ENCODE measurements at places on chromosomes 7 and 10. TPM values are rescaled to one million over a fixed set of nuclear protein-coding genes. Genes with fewer than 3 reads are reported as not detected.

CEP55 gene
- total RNA-seq, result 96.4 TPM

ERV3-1 gene
- 23.1 TPM for total RNA-seq

- no peak for DNase-seq
Observed at GRCh38 chr10:108957681-108958080, 965.6 kb downstream of the XPNPEP1 start.

LRRN3 gene
- 0.15 TPM for total RNA-seq

RABGEF1 gene
- total RNA-seq, result 27.3 TPM

TLX1 gene
- 0.13 TPM for total RNA-seq

MYOF gene
- 376 TPM for total RNA-seq

GRCh38 chr7:48090095-48090805 lies 1.2 kb downstream of the UPP1 start:
- DNase-seq, result no peak

SFRP5 gene
- total RNA-seq, result 0.64 TPM

CUBN gene
- total RNA-seq, result 1.3 TPM

DNA sequence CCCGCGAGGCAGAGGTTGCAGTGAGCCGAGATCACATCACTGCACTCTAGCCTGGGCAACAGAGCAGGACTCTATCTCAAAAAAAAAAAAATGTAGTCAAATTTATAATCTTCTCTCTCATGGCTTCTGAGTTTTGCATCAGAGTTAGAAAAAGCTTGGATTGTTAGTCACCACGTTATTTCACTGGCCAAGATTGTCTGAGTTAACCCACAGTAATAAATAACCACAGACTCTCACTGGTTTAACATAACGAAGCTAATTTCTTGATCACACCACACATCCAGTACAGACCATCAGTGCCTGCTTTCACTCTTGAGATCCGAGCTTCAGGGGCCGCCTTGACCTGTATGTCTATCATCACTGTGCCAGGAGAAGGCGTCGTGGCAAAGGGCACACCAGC lies 116.8 kb upstream of the JCAD start:
- no peak for DNase-seq

DNA sequence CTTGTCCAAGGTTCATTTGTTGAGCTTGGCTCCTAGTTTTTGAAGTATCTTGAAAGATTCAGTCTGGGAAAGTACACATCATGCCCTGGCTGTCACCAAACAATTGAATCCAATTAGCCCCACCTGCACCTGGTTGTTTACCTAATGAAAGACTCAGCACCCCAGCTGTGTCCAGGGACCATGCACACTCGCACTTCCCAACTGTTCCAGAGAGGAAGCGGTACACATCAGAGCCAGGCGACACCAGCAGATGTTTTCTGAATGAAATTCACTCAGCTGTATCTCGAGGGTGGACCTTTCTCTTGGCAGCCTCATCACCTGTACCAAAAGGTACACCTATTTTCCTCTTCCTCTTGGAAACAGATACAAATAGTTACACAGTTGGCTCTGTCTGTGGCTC lies 216.4 kb upstream of the LRGUK start:
- DNase-seq, result no peak

- DNase-seq, result no peak
Observed at GRCh38 chr7:69700331-69700730, 102.1 kb downstream of the AUTS2 start.

SGCE gene
- total RNA-seq, result 32.0 TPM

DNA sequence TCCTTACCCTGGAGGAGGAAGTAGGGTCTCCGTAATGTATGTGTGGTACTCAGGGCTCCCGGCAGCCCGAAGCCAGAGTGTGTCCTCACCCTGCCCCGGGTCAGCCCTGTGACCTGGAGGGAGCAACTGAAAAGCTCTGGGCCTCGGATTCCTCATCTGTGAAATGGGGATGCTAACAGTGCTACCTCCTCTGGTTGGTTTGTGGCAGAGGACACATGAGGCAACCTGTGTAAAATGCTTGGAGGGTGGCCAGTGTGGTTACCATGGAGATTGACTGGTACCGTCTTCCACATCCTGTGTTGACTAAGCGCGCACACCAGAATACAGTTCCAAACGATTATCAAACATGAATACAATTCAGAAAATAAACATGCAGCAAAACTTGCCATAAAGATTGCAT lies 163.8 kb upstream of the KLF6 start:
- no peak for DNase-seq

DNA sequence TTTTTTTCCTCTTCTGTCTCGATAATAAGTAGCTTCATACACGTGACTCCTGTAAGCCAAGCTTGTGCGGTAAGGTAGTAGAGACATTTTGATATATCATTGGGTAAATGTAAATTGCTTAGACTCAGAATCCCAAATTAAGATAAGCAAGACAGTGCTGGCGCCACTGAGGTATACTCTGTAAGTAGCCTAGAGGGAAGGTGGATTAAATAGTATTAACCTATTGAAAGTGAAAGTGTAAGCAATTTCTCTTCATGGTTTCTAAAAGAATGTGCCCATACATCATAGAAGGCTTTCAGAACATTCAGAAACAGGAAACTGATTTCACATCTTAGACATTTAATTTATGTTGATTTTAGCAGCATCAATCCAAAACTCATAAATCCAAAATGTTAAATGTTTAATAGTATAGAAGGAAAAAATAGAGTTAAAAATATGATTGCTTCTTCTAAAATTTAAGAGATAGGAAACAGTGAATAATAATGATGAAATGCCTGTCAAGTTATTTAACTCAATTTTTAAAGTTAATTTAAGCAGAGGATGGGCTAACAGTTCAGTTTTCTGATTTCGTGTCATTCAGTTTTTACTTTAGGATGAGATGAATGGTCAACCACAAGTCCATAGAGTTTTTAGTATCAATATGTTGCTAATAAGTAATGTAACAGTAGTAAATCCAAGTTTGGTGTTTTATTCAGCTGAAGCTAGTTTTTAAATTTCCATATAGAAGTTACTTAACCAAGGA lies 36.8 kb downstream of the LRRC72 start:
- DNase-seq, result no peak

DNA sequence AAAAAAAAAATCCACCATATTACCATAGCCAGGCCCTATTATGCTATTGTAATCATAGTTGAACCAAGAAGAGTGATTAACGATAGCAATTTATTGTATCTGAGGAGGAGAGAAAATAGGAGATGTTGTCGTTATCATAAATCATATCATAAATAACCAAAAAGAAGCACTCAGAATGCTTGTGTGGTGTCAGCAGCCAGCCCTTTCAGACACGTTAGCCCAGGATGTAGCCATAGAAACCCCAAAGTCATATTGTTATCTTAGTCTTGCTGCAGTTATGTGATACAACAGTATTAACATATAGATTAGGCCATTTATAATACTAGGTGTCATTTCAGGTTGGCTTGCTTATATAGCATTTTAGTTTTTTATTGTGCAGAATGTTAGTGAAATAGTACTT lies 102.2 kb upstream of the GATA3 start:
- DNase-seq, result no peak

DNA sequence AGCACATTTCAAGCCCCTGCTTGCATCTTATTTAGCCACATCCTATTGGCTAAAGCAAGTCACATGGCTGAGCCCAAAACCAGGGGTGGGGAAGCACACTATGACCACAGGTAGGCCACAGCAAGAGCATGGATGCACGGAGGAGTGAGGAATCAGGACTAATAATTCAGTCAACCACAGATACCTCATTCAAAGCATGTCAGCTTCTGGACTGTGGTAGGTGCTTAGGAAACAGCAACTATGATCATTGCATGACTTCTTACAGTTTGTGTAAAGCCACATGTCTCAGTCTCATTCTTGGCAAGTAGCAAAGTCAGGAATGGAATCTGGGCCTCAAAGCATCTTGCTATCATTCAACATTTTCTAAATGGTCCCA lies 79.0 kb upstream of the EMX2 start:
- no peak for DNase-seq

- no peak for DNase-seq
Observed at GRCh38 chr10:105586451-105587098, 945.5 kb downstream of the SORCS3 start.

GNAT3 gene
- total RNA-seq, result not detected

GRCh38 chr7:66330961-66331360 lies 125.8 kb downstream of the TPST1 start:
- DNase-seq, result no peak

DNA sequence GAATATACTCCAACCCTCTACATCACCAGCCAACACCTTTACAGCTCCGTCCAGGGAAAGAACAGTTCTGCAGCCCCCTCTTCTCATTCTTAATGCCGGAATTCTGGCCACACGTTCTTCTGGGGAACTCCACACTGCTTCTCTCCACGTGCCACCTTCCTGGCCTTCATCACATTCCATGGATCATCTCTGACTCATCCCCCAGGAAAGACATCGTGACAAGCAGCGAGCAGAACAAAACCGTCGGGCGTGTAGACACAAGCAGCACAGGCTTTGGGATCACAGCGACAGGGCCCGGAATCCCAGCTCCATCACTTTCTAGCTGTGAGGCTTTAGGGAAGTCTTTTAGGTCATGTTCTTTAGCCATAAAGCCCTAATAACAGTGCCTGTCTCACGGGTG lies 590.3 kb upstream of the FOXK1 start:
- no peak for DNase-seq

GRCh38 chr10:45437587-45438465 lies 63.8 kb downstream of the ALOX5 start:
- no peak for DNase-seq

DNA sequence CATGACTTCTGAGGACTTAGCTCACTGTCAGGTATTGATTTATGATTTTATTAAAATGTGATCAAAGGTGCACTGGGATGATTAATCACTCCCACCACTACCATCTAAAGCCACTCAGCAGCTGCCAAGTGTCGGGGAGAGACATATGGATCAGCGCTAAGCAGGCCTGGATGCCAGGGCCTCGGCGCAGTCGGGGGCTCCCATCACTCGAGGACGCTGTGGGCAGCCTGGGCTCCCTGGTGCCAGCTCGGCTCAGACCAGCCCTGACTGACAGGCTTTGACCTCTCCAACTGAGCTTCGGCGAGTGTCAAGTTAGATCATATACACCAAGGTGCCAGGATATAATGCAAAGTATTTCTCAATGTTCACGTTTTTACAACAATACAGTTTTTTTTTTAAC lies 267.7 kb downstream of the ACTR3B start:
- DNase-seq, result no peak

ADARB2 gene
- 0.31 TPM for total RNA-seq

FGL2 gene
- total RNA-seq, result not detected

GRCh38 chr7:149291781-149292461 lies 29.9 kb downstream of the ZNF783 start:
- no peak for DNase-seq

DNA sequence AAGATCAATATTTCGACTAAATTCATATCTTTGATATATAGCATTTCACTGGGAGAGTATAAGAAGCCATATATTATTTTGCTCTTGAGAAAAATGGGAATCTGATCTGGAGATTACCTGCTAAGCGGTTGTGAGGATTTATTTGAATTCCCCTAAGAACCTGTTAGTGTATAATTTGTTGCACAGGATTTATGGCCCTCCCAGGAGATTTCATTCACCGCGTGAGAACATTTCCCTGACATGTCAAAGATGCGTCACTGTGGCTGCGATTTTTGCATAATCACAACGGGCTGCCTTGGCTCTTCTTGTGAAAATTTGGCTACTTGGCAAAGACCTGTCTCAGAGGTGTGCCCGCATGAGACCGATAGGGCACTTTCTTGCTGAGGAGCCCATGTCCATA lies 184.7 kb upstream of the PFKP start:
- no peak for DNase-seq

- no peak for DNase-seq
Observed at GRCh38 chr7:134935701-134936100, 50.6 kb upstream of the AGBL3 start.

ELMO1 gene
- 0.80 TPM for total RNA-seq

- DNase-seq, result no peak
Observed at GRCh38 chr10:116241085-116241484, 31.9 kb downstream of the GFRA1 start.

DNA sequence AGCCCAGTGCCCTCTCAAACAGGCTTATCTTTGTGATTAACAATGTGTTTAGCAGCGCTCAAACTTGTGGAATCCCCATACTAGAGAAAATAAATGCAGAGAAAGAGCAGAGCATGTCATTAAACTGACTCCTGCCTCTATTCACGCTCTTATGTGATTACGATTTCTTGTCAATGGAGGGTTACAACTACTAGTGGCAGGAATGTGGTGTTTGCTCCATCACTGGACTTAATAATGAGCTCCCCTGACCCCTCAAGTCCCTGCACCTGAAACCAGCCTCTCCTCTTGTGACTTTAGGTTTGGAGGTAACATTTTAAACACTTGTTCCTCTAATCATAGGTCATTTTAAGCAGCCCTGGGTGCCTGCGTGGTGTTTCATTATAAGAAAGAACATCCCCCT lies 121.9 kb downstream of the PLPP4 start:
- no peak for DNase-seq

DNA sequence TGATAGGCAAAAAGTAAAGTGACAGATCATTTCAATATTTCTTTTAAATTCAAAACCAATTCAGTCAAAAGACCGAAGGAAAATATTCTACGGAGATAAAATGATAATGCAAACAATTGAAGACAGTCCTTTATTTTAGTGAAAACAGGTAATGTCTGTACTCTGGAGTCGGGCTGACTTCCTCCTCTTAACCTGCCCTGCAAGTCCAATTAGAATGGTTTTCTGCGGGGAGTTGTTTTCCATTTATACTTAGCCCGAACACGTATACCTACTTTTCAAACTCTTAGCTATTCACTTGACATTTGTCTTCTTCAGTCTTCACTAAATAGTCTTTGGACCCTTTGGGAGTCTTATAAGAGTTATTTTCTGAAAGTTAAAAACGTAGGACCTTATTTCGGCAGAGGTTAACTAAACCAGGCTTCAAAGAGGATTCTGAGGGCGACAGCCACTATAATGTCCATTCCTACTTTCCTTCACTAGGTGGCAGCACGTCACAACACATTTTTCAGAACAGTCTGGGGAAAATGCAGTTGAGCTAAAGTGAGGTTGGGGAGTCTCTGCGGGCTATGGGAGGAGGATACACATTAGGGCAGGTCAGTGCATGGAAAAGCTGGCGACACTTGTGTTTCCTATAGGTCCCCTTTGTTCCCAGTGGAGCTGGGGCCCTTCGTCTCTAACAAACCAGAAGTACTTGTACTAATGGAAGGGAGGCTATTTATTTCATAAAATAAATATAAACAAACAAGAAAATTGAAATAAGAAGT lies 472.0 kb downstream of the KCNMA1 start:
- peak; percentile 88 for DNase-seq

DNA sequence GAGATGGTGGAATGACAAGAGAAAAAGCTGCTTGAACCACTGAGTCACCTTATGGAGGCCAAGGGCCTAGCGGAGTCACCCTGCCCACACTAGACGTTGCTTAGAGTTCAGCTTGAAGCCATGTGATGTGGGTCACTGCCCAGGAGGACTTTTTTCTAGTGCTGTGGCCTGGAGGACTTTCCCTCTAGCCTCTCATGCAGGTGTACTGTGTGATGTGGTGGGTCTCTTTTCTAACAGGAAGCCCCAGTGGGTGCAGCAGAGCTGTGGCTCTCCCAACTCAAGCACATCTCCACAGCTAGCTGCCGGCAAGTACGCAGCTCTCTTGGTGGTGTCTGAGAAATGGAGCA lies 13.6 kb downstream of the POR start:
- no peak for DNase-seq

IL15RA gene
- 11.0 TPM for total RNA-seq

Data from Panc1 (cell line).